ENCODE measurements at places on chromosomes 6 and 20.

DNA sequence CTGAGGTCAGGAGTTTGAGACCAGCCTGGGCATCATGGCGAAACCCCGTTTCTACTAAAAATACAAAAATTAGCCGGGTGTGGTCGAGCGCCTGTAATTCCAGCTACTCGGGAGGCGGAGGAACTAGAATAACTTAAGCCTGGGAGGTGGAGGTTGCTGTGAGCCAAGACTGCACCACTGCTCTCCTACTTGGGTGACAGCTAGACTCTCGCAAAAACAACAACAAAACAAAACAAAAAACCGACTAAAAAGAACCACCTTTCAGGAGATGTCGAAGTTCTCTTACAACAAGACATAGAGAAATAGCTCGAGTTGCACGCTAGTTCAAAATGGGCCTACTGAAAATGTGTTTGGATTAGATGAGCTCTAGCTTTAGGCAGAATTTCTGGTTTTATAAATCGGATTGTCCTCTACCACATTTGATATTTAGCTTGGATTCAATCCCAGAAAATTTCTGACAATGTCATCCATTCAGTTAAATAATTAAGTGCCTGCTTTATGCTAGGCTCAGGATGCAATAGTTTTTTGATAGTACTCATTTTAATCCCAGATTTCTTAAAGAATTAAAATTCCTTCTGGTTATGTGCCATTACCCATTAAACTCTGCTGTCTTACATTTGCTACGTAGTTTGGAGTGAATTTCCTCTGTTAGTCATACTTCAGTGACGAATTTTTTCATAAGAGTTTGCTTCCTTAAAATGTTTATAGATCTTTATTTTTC, 137.5 kb upstream of the SHLD1 start:
- DNase-seq: no peak

- no peak for DNase-seq
Measured at GRCh38 chr6:13252790-13253189, 75.5 kb downstream of the TBC1D7 start.

DNA sequence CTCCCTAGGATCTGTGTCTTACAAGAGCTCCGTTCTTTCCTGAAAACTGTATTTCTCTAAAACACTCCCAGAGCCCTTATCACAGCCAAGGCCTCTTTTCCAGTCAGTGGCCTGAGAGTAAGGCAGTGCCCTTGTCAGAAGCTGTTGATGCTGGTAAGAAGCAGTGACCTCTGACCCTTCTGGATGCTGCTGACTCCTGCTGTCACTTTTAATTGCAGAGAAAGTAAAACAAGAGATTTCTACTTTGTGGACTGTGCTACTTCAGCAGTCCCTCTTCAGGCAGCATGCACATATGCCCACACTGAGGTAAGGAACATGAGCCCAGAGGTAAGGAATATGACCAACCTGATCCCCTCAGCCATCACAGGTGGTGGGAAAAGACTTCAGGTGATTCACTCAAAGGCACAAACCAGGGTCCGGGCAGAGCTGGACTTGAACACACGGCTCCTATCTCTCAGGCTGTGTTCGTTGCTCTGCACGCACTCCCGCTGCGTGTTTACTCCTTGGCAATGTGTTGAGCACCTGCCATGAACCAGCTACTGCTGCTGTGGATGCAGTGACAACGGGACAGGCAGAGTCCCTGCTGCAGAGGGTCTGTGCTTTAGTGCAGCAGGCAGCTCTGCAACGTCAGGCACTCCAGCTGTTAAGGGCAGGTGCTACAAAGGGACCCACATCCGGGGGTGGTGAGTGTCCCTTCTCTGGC, 201.9 kb upstream of the CST7 start:
- DNase-seq: no peak

- no peak for DNase-seq
Measured at GRCh38 chr6:32738126-32738525, 3.1 kb upstream of the HLA-DQA2 start.

GRCh38 chr20:41261790-41262717, 55.5 kb downstream of the ZHX3 start:
- no peak for DNase-seq

DNA sequence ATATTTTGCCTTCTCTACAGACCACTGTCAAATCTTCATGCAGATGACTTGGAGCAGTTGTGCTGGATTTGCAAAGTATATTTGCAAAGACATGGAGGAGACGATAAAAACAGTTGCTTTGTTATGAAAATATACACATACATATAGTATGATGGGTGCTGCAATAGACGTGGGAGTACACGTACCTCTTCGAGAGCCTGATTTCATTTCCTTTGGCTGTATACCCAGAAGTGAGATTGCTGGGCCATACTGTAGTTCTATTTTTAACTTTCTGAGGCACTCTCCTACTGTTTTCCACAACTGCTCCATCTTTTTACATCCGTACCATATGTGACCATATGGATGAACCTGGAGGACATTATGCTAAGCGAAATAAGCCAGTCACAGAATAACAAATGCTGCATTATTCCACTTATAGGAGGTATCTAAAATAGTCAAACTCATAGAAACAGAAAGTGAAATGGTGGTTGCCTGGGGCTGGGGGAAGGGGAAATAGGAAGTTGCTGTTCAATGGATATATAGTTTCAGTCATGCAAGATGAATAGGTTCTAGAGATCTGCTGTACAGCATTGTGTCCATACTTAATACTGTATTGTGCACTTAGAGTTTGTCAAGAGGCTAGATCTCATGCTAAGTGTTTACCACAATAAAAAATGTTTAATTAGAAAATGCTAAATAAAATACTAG, 223.8 kb downstream of the HAO1 start:
- DNase-seq: no peak

- no peak for DNase-seq
Measured at GRCh38 chr20:18011482-18011881, 42.7 kb downstream of the MGME1 start.
